Left colon (tissue), 2 donors: ENCODE measurements at places on chromosomes 3 and 15. TPM values are rescaled to one million over a fixed set of nuclear protein-coding genes. Genes with fewer than 3 reads are reported as not detected.

RTP1 gene
- not detected for total RNA-seq

CAMK2N2 gene
- total RNA-seq = not detected

GOLGA8M gene
- total RNA-seq = not detected

DNA sequence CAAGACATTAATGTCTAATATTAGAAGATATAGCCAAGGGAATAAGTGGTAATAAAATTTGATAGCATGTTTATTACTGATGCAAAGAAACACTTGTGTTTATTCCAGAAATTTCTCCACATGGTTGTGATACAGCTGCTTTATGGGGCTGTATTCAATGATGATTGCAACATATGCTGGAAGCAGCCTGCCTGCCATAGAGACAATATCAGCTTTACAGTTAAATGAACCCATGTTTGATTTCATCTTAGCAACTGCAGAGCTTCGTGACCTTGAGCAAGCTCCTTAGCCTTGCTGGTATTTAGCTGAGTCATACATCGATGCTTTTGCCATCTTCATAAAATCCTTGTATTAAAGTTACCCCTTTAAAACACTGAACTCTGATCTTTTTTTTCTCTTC lies 168.1 kb upstream of the STAC start:
- DNase-seq = no peak

- DNase-seq = no peak
These were observed 4.1 kb downstream of the CEMIP start for GRCh38 chr15:80783260-80783659.

DNA sequence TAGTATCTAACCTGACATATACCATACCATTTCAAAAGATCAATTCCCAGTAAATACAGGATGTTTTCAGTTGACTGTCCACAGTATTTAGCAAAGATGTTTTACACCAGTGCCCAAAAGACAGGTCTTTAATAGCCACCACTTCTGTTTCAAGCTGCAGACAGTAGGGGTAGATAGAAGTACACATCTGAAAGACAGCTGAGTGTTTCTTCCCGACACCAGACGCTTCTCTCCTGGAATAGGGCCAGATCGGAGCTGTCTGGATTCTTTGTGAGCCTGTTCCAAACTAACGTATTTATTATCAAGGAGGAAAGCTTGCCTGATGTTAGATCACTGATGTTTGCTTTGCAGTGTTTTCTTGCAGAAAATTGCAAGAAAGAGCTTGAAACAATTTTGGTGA lies 136.1 kb upstream of the RBMS3 start:
- DNase-seq = no peak

DNA sequence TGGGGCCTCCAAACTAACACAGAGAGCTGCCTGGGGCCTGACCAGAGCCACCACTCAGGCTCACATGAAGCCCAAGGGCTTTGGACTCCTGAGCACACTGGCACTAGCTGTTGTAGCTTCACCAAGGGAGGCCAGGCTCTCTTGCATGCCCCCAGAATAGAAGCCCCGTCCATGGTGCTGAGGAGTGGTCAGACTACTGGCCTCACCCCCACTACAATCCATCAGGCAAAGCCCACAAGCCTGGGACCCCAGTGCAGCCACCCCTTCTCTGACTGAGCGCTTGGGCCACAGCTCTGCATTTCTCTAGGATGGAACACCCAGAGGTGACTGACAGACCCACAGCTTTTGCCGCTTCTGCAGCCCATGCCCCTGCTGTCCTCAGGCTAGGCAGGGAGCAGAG lies 180.8 kb downstream of the PYDC2 start:
- DNase-seq = no peak

GRCh38 chr3:196792771-196793170 lies 53.1 kb downstream of the PAK2 start:
- DNase-seq = no peak

DNA sequence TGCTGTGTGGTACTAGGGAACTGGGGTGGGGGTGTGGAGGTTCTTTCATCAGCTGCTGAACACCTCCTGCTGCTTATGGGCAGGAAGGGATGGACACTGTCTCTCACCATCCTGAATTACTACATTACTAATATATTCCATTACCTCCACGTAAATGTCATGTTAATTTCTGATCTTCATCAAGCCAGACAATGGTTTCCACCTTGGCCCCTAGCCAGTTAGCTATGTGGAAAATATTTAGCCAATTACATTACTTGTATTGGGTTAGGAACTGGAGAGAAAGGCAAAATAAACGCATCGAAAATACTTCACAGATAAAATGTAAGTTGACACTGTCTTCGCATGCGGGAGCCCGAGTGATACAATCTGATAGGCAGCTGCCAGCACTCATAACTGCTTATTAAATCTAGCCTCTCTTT lies 95.1 kb downstream of the FOXP1 start:
- no peak for DNase-seq

DNA sequence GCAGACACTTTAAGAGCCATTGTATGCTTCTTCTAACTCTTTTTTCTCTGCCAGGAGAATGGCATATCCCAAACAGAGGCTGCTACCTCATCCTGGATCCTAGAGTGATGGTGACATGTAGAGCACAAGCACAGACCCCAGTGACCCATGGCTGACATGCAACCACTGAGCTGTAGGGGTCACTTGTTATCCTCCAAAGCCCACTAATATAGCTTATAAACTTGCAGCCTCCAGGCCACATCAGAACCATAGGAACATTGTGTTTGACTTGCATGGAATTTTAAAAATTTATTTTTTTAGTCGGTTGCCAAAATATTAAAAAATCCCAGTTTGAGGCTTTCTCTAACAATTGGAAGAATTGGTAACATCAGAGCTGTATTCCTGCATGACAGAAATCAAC lies 283.0 kb upstream of the WNT5A start:
- no peak for DNase-seq

CRYBG3 gene
- total RNA-seq = 22.6 TPM

PDIA3 gene
- 329 TPM for total RNA-seq

MAP3K13 gene
- 47.0 TPM for total RNA-seq

DNA sequence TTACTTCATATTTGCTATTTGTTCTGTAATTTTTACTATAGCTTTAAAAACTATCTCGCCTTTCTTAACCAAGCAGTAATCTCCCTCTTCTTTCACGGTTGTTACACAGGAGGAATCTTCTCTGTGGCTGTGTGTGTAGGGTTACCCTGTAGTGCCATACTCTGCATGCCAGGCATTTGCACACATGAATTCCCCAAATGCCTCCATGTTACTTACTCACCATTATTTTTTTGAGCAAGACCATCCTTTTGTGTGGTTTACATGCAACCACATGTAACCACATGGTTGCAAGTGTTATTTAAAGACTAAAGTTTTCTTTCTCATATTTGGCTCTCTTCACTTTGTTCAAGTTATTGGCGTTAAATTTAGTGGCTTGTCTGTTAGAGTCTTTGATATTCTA lies 45.5 kb downstream of the HPS3 start:
- DNase-seq = no peak

PLS1 gene
- 457 TPM for total RNA-seq

ROBO2 gene
- 1.4 TPM for total RNA-seq

DNA sequence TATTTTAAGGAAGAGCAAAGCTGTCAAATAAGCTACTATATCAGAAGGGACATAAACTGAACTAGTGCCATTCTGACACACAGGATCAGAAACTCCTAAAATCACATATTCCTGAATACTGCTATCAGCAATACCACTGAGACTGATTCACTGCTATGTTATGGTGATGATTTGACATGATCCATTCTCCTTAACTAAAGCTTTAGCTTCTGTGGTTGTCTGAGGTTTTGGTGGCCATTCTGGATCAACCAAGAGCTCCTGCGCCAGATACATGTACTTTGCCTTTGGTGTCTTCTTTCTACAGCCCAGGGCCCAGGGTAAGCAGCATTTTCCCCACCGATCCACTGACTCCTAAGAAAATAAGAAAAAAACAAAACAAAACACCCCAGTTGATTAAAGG lies 6.7 kb upstream of the GP5 start:
- no peak for DNase-seq

DNA sequence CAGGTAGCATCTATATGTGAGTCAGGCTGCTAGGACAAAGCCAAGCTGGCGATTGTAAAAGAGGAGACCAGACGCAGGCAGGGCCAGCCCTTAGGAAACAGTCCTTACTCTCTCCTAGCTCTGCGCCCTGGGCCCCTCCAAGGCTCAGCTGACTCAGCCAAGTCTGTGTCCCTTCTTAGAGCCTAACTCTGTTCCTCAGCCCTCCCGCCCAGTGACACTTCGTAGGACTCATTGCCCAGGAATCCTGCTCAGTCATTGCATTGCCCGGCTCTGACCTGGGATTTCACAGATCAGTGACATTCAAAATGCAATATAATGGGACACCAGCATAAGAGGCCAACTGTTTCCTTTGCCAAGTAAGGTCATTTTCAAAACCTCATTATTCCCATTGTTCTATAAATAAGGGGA lies 244.2 kb downstream of the TLE3 start:
- DNase-seq = no peak

SERINC4 gene
- 0.12 TPM for total RNA-seq

STAC gene
- total RNA-seq = 0.78 TPM

- DNase-seq = no peak
These were observed 1762.5 kb downstream of the SI start for GRCh38 chr3:163315786-163316185.

DNA sequence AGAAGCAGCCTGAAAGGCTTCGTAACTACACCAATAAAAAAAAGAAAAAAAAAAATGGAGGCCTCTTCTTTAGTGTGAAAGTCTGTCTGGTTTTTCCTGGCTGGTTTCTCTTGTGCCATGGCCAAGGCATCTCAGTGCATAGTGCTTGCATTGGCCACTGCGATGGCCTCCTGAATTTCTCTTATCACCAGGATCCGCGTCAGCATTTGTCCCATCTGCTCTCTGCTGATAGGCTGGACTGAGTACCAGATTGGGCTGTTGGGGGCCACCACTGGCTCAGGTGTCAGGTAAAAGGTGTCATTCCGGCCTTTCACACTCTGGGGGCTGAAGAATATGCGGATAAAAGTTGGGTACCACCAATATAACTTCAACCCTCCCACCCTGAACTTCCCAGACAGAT lies 1.1 kb upstream of the IMPDH2 start:
- DNase-seq = no peak

CTNNB1 gene
- 430 TPM for total RNA-seq

DNA sequence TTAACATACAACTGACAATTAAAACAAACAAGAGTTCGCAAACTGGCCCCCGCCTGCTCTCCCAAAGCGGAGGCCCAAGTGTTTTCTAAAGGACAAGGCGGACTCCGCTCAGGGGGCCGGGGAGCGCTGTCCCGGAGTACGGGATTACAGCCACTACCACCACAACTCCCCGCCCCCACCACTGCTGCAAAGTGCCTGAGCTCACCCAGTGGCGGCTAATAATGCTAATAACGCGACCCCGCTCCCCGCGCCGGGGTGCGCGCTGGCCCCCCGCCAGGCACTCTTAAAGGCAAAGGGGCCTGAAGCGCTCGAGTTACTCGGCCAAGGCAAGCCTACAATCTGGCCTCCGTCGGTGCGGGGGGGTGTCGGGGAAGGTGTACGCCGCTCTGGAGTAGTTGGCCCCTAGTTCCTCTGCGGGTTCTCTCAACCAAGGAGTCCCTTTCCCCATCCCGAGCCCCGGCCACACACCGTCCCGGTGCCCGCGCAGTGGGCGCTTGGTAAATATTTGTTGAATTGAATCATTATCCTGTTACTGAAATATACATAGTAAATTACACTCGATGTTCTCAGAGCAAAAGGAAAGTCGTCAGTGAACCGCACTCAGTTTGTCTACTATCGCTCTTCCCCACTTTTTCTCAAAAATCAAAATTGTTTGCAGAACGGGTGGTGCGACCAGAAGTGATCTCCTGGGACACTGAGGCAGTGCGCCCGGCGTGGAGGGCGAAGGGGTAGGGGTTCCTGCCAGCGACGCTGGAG lies 827 bp downstream of the WNT5A start:
- peak; percentile 58 for DNase-seq

- no peak for DNase-seq
These were observed 338.1 kb downstream of the EFHB start for GRCh38 chr3:19595884-19596283.

DNA sequence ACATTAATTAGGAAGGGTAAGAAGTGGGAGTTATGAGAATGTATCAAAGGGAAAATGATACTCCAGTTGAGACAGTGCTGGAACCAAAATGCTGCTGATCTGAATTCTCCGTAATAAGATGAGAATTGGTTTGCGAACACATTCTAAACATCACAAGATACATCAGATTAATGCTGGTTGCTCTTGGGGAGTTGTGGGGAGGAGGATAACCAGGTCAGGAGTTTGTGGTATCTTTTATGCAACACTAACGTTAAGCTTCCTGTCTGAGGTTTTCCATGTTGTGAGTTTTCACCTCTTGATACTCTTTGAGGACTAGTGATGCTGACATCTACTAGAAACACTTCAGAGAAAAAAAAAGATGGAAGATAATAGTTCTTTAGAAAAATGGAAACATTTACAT lies 47.2 kb downstream of the PPARG start:
- no peak for DNase-seq

- no peak for DNase-seq
These were observed 58.4 kb upstream of the HRH1 start for GRCh38 chr3:11095932-11096265.

DNA sequence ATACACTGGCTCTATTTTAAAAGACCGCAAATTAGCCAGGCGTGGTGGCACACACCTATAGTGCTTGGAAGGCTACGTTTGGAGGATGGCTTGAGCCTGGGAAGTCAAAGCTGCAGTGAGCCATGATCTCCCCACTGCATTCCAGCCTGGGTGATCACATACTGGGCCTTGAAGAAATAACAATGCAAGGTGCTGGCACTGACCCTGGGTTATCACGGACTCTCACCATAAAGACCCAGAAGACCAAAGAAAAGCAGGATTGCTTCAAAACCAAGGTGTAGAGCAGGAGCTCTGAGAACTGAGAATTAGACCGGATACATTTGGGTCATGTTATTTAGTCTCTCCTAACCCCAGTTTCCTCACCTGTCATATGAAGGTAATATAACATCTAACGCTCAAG lies 14.8 kb downstream of the PIK3R4 start:
- DNase-seq = no peak

DNA sequence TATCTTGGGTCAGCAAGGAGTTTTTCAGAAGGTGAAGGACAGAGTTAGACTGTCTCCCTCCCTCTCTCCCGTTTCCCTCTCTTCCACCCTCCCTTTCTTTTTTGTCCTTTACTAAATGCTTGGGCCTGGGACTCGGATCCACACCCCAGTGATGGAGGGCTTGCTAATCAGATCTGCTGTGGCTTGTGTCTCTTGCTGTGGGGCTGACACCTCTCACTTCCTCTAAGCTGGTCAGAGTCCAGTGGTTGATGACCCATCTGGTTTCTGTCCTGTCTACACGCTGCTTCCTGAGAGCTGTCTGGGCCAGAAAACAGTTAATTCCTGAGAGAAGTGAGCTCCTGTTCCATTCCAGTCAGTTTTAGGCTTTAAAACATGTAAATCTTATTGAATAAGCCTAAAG lies 849 bp downstream of the TRAK1 start:
- DNase-seq = no peak

DNA sequence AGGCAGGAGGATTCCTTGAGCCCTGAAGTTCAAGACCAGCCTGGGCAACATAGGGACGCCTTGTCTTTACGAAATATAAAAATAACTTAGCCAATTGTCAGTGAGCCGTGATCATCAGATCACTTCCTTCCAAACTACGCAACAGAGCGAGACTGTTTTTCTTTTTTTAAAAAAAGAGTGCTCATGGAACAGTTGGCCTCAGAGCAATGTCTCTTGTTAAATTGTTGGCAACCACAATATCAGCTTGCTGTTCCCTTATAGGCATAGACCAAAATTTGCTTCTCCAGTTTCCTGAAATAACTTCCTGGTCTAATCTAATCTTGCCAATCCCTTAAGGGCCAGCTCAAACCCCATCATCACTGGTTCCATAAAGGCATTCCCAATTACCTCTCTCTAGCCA lies 93.3 kb upstream of the SLC4A7 start:
- DNase-seq = no peak
